H9 (cell line): ENCODE measurements at places on chromosomes 13 and 19.

GRCh38 chr13:100753376-100753775 is 78.8 kb upstream of the TMTC4 start:
- no peaks in the 10 kb centered on the region for H3K4me1 ChIP-seq
- no peaks in the 10 kb centered on the region for H3K36me3 ChIP-seq
- no peaks in the 10 kb centered on the region for H3K27me3 ChIP-seq
- H3K27ac ChIP-seq: no peak overlapping the region
- no peak overlapping the region for H3K4me3 ChIP-seq

DNA sequence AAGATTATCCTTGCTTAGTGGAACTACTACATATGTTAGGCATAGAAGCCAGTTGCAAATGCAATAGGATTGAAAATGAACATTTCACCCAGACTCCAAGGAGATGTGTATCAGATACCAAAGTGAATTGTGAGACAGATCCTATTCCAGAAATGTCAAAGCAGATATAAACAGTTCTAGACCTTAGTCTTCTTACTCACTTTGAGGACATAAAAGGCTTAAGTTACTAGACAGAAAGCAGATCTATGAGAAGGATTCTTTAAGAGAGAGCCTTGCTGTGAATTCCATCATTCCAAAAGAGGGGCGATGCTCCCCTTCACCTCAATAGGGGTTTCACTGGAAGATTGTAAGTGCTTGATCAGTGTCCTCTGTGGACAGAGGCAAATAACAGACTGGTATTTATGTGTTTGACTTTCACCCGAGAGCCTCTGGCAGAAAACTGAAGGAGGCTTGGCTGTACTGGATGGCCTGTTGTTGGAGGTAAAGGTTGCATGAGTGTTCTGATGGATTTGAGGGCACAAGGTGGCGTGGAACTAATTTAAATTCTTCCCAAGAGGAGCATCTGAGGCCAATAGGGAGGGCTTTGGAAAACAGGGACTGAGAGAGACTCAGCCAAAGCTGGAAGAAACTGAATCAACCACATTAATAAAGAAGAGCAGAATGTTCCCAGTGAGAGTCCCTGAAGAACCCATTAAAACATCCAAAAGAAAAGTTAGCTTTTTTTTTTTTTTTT is 194.8 kb downstream of the DCLK1 start:
- no peak overlapping the region for H3K4me3 ChIP-seq
- no peak overlapping the region for H3K27ac ChIP-seq
- no peaks in the 10 kb centered on the region for H3K4me1 ChIP-seq
- H3K36me3 ChIP-seq: peaks cover 20% of the 10 kb centered on the region
- H3K27me3 ChIP-seq: no peaks in the 10 kb centered on the region

- no peak for DNase-seq
- no peak overlapping the region for H3K4me3 ChIP-seq
- H3K4me1 ChIP-seq: no peaks in the 10 kb centered on the region
- no peaks in the 10 kb centered on the region for H3K36me3 ChIP-seq
These were observed 19.6 kb downstream of the C2CD4C start for GRCh38 chr19:389255-389934.

DNA sequence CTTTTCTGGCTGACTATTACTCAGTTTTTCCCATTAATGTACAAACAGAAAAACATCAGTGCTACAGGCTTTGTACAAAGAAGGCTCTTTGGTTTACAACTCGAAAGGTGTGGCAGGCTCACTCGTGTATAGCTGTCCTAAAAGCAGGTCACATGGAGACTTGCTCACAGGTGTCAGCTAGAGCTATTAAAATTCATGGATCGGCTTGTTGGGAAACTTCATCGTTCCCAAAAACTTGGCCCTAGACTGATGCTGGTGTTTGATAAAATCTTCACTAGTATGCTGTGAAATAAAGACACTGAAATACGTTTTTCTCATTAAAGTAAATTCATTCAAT is 64.9 kb downstream of the MBNL2 start:
- no peaks in the 10 kb centered on the region for H3K27me3 ChIP-seq
- H3K36me3 ChIP-seq: no peaks in the 10 kb centered on the region
- H3K27ac ChIP-seq: no peak overlapping the region

GRCh38 chr13:96834626-96835025 is 159.7 kb downstream of the OXGR1 start:
- no peak overlapping the region for H3K27ac ChIP-seq
- DNase-seq: no peak
- no peaks in the 10 kb centered on the region for H3K4me1 ChIP-seq
- no peaks in the 10 kb centered on the region for H3K36me3 ChIP-seq
- H3K27me3 ChIP-seq: no peaks in the 10 kb centered on the region

- no peak overlapping the region; the same call in 2 of the 3 replicates for H3K4me3 ChIP-seq
- H3K36me3 ChIP-seq: no peaks in the 10 kb centered on the region
- H3K27me3 ChIP-seq: no peaks in the 10 kb centered on the region
These were observed 10.2 kb upstream of the EMC10 start for GRCh38 chr19:50465986-50466705.

DNA sequence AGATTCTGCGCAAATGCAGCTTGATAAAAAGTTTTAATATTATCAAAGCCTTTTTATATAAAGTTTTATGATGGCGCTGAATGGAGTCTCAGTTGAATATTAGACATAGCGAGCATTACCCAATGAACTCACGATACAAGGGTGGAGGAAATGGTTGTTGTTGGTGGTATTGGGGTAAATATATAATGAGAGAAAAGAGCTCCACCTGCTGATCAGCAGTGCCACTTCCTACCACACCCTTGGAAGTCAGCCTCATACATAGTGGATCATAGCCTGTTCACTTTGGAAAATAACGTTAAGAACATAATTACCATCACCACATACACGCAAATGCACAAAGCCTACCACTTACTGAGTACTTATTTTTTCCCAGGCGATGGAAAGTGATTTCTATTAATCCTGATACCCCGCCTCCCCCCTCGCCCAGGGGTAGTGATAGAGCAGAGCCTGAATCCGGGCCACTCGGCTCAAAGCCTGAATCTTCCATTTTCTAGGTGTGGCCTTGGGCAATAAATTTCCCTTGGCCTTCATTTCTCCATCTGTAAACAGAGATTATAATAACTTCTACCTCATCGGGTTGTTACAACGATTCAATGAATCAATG is 358.3 kb downstream of the KLF5 start:
- H3K27me3 ChIP-seq: no peaks in the 10 kb centered on the region
- H3K36me3 ChIP-seq: no peaks in the 10 kb centered on the region
- no peak overlapping the region for H3K4me3 ChIP-seq
- H3K27ac ChIP-seq: no peak overlapping the region
- no peak for DNase-seq

DNA sequence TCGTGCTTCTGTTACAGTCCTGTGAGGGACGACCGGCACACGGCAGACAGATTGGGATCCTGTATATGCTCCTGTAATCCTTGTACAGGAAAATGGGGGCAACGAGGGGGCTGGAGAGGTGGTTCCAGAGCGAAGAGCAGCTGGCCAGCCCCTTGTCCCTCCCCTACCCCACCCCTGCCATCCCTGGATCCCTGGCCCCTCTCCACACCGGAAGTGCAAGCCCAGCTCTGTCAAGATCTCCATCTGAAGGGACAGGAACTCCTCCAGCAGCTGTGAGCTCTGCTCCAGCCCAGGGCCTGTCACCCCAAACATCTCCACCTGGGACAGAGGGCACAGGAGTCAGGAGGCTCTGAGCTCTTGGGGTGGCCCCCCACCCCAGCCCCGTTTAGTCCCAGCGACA is 5.5 kb upstream of the CCER2 start:
- peaks cover 18% of the 10 kb centered on the region for H3K36me3 ChIP-seq
- H3K27me3 ChIP-seq: no peaks in the 10 kb centered on the region
- H3K27ac ChIP-seq: no peak overlapping the region
- no peak overlapping the region for H3K4me3 ChIP-seq
- H3K4me1 ChIP-seq: no peaks in the 10 kb centered on the region

- no peaks in the 10 kb centered on the region for H3K4me1 ChIP-seq
- no peaks in the 10 kb centered on the region for H3K27me3 ChIP-seq
- no peak overlapping the region for H3K4me3 ChIP-seq
These were observed 171.5 kb upstream of the SLITRK6 start for GRCh38 chr13:85970727-85971126.

DNA sequence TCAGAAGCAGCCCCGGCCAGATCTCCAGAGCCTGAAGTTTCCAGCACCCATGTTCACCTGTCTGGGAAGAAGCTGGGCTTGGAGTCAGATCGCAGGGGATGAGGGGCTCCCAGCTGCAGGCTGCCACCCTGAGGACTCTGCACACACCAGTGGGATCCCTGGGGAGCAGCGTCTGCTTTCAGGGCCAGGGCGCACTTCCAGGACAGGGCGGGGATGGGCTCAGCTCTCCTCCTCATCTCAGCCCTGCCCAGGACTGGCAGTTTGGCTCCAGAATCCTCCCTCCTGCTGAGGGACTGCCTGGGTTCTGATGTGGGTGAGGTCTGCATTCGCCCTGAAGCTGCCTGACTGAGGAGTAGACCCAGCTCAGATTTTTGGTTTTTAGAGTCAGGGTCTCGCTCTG is 3.5 kb downstream of the SLC7A9 start:
- H3K27ac ChIP-seq: no peak overlapping the region
- H3K27me3 ChIP-seq: no peaks in the 10 kb centered on the region
- no peak overlapping the region for H3K4me3 ChIP-seq
- DNase-seq: no peak
- H3K36me3 ChIP-seq: no peaks in the 10 kb centered on the region
- H3K4me1 ChIP-seq: no peaks in the 10 kb centered on the region

- H3K4me3 ChIP-seq: no peak overlapping the region
- no peaks in the 10 kb centered on the region for H3K4me1 ChIP-seq
- no peak for DNase-seq
These were observed 18.8 kb downstream of the TYK2 start for GRCh38 chr19:10361569-10362011.

GRCh38 chr19:34540811-34541557 is 59.4 kb downstream of the WTIP start:
- H3K36me3 ChIP-seq: no peaks in the 10 kb centered on the region
- DNase-seq: no peak
- no peaks in the 10 kb centered on the region for H3K4me1 ChIP-seq

- no peaks in the 10 kb centered on the region for H3K36me3 ChIP-seq
- H3K4me1 ChIP-seq: no peaks in the 10 kb centered on the region
- H3K27me3 ChIP-seq: peaks cover 76% of the 10 kb centered on the region
- no peak overlapping the region for H3K27ac ChIP-seq
- DNase-seq: peak; percentile 71
These were observed 904 bp upstream of the SOX1 start for GRCh38 chr13:112065867-112066623.
